ENCODE measurements at places on chromosomes 7 and 10. TPM values are rescaled to one million over a fixed set of nuclear protein-coding genes. Genes with fewer than 3 reads are reported as not detected.

Gene LRRN3
- polyA plus RNA-seq = 4.0 TPM

Gene OR2A12
- polyA plus RNA-seq = 0.06 TPM

Gene MYOF
- 29.4 TPM for polyA plus RNA-seq

Gene CYP26C1
- polyA plus RNA-seq = 0.16 TPM

Gene TIAL1
- 178 TPM for polyA plus RNA-seq

Gene MDFIC
- polyA plus RNA-seq = 29.6 TPM

Gene RBAK
- polyA plus RNA-seq = 22.3 TPM

Gene C7orf57
- 0.49 TPM for polyA plus RNA-seq

Gene CCDC146
- polyA plus RNA-seq = 24.1 TPM

Gene ABCA13
- polyA plus RNA-seq = 0.94 TPM

Gene TFAM
- polyA plus RNA-seq = 87.3 TPM

Gene MYOZ1
- polyA plus RNA-seq = 5.4 TPM

Gene PTPN12
- 84.9 TPM for polyA plus RNA-seq

Gene HHEX
- polyA plus RNA-seq = 8.3 TPM

Gene GIMAP5
- 5.9 TPM for polyA plus RNA-seq

Gene FEZF1
- not detected for polyA plus RNA-seq
